Activated naive CD8-positive, alpha-beta T cell treated with anti-CD3 and anti-CD28 coated beads, Interleukin-2, amount 50 U/mL, for 16 hours (primary cell): ENCODE measurements at places on chromosomes 3 and 15.

GRCh38 chr3:196208942-196209695 lies 2.1 kb downstream of the ZDHHC19 start:
- no peak for DNase-seq

DNA sequence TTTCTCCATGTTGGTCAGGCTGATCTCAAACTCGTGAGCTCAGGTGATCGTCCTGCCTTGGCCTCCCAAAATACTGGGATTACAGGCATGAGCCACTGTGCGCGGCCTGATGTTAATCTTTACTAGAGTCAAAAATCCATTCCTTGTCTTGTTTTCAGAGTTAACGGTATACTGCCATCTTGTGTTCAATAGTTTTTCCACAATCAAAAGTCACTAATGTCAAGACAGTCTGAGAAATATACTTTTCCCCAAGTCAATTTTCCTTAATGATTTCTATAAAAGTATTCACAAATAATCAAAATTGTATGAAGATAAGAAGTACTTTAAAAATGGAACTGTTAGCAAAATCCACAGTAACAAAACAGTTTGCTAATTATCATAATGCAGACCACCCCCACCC lies 8.5 kb downstream of the CRBN start:
- no peak for DNase-seq

- DNase-seq = no peak
Measured at GRCh38 chr3:65193531-65193930, 505.7 kb upstream of the ADAMTS9 start.

DNA sequence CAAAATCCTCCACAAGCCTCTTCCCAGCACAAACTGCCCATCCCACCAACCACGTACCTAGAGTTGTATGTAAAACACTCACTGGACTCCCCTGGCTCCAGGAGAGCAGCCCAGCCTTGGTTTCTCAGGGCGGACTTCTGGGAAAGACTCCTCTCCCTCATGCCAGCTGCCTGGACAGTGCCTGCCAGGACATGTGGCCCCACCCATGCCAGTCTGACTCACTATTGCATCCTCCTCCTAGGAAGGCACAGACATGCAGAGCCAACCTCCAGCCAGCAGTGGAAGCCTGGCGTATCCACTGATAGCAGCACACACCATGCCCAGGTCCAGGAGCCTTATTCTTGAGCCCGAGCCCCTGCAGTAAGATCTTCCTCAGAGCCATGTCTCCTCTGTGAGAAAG lies 8.6 kb downstream of the PKM start:
- DNase-seq = no peak

GRCh38 chr15:22933641-22934061 lies 46.5 kb downstream of the CYFIP1 start:
- no peak for DNase-seq
